ENCODE measurements at places on chromosomes 16 and 17. TPM values are rescaled to one million over a fixed set of nuclear protein-coding genes. Genes with fewer than 3 reads are reported as not detected.

Gene TVP23C
- total RNA-seq = 16.2 TPM

GRCh38 chr16:77617996-77618395 lies 104.3 kb upstream of the NUDT7 start:
- H3K27ac ChIP-seq = no peak overlapping the region
- no peaks in the 10 kb centered on the region for H3K4me1 ChIP-seq
- no peaks in the 10 kb centered on the region for H3K36me3 ChIP-seq
- no peak overlapping the region for H3K4me3 ChIP-seq

- 0 out of 2 replicates have a peak, but pooled peaks cover 3% of the 10 kb centered on the region for H3K4me1 ChIP-seq
- H3K4me3 ChIP-seq = peak overlapping the region; percentile 40
- H3K36me3 ChIP-seq = no peaks in the 10 kb centered on the region
- DNase-seq = peak; percentile 91
- no peak overlapping the region for H3K27ac ChIP-seq
- peaks cover 56% of the 10 kb centered on the region for H3K27me3 ChIP-seq
Measured at GRCh38 chr17:36703860-36704266, 102.5 kb downstream of the MRM1 start.

DNA sequence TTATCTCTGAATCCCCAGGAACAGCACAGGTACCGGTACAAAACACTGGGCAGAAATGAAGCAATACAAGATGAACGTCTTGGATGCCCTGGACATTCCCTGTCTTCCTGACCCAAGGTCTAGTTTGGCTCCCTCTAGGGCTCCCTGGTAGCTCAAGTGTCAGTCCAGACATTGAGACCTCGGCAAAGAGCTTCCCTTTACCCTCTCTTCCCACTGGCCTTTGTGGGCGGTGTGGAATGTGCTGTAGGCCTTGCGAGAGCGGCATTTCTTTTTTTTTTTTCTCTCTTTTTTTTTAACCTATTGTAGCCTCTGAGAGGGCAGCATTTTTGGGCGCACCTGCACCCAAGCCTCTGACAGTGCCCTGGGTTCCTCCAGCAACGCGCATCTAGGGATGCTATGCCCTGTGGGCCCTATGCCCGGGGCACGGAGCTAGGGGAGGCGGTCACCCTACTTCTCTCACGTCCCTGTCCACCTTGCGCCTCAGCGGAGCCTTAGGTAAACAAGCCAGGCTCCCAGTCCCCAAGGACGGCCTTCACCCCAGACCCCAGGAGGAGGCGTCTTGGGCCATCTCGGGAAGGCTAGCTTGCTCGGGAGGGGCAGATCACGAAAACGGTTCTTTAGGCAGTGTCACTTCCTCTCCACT lies 1.2 kb upstream of the NFATC3 start:
- peak overlapping the region; percentile 84 for H3K4me3 ChIP-seq
- no peaks in the 10 kb centered on the region for H3K36me3 ChIP-seq
- peak overlapping the region; percentile 55 for H3K27ac ChIP-seq
- H3K4me1 ChIP-seq = peaks cover 18% of the 10 kb centered on the region
- DNase-seq = peak; percentile 24

- no peak overlapping the region for H3K4me3 ChIP-seq
- no peak overlapping the region for H3K27ac ChIP-seq
- H3K4me1 ChIP-seq = no peaks in the 10 kb centered on the region
Measured at GRCh38 chr16:57609541-57610401, 18.7 kb upstream of the ADGRG1 start.

DNA sequence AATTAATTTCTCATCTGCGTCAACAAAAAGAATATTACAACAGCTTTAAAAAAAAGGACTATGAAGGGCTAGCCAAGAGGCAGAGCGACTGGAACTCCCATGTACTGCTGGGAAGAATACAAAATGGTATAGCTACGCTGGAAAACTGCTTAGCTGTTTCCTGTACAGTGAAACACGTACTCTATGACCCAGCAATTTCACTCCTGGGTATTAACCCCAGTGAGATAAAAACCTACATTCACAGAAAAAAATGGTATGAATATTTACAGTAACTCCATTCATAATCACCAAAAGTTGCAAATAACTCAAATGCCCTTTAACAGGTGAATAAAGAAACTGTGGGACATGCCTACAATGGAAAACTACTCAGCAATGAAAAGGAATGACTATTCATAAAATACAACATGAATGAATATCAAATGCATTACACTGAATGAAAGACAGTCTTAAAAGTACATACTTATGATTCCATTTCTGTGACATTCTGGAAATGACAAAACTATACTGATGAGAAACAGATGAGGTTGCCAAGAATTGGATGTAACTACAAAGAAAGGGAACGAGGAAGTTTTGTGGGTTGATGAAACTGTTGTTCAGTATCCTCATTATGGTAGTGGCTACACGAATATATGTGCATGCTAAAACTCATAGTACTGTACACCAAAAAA lies 27.6 kb downstream of the CMTM4 start:
- no peaks in the 10 kb centered on the region for H3K27me3 ChIP-seq
- H3K4me1 ChIP-seq = no peaks in the 10 kb centered on the region
- peaks cover 6% of the 10 kb centered on the region for H3K36me3 ChIP-seq
- H3K27ac ChIP-seq = no peak overlapping the region
- DNase-seq = no peak
- H3K4me3 ChIP-seq = no peak overlapping the region

DNA sequence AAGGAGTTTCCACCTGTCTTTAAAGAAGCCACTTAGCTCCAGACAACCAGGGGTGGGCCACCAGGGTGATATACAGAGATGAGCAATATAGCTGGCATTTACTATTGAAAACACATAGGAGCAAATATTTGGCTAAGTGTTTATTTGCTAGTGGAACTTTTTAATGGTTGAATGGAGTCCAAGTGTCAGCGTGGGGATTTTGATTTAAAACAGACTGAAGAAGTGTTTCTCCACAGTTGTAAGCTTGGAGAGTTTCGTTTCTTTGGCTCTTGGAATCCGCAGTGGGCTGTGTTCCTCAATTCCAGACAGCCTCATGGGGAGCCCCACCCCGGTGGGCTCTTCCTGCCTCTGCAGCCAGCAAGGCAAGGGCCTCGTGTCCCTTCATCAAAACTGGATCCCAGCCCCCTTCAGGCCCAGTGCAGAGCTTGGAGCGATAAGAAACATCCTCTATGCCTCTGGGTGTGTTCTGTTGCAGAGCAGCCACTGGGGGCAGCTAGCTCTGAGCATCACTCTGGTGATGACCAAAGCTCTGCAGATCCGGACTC lies 36.1 kb downstream of the NOG start:
- peaks cover 12% of the 10 kb centered on the region for H3K4me1 ChIP-seq
- no peaks in the 10 kb centered on the region for H3K27me3 ChIP-seq
- DNase-seq = peak; percentile 62
- no peak overlapping the region for H3K27ac ChIP-seq
- H3K36me3 ChIP-seq = no peaks in the 10 kb centered on the region

GRCh38 chr17:37521821-37522220 lies 32.1 kb downstream of the DUSP14 start:
- H3K36me3 ChIP-seq = peaks cover 25% of the 10 kb centered on the region
- no peak overlapping the region for H3K4me3 ChIP-seq
- H3K27ac ChIP-seq = peak overlapping the region; percentile 70
- no peaks in the 10 kb centered on the region for H3K4me1 ChIP-seq

GRCh38 chr17:37713028-37713431 lies 31.8 kb downstream of the HNF1B start:
- H3K4me1 ChIP-seq = peaks cover 21% of the 10 kb centered on the region
- no peaks in the 10 kb centered on the region for H3K27me3 ChIP-seq
- no peak overlapping the region for H3K27ac ChIP-seq
- no peak overlapping the region for H3K4me3 ChIP-seq
- 0 out of 2 replicates have a peak, but pooled peaks cover 3% of the 10 kb centered on the region for H3K36me3 ChIP-seq
